ENCODE measurements at places on chromosomes 3 and 15.
A peak's percentile ranks its signal among the peaks of the same experiment; 100 is the strongest.

DNA sequence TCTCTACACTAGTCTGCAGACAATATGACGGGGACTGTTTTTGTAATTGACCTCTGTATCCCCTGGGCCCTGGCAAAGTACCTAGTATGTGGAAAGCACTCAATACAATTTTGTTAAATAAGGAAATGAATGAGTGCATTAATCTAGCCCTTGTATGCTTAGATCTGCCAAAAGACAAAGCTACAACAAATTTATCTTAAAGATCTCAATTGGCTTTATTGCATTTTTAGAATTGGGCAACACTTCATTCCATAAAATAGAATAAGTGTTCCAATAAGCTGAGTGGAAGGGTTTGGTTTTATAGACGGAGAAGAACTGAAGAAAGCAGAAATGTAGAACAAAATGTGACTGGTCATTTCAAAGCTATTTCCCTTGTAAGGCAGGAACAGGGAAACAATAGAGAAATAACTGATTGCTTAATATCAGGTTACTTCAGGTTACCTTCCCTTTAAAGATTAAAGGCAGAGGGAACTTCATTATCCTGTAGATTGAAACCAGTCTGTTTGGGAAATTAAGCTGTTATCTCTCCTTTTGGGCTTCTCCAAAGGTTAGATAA lies 108.3 kb upstream of the MME start:
- DNase-seq = no peak

DNA sequence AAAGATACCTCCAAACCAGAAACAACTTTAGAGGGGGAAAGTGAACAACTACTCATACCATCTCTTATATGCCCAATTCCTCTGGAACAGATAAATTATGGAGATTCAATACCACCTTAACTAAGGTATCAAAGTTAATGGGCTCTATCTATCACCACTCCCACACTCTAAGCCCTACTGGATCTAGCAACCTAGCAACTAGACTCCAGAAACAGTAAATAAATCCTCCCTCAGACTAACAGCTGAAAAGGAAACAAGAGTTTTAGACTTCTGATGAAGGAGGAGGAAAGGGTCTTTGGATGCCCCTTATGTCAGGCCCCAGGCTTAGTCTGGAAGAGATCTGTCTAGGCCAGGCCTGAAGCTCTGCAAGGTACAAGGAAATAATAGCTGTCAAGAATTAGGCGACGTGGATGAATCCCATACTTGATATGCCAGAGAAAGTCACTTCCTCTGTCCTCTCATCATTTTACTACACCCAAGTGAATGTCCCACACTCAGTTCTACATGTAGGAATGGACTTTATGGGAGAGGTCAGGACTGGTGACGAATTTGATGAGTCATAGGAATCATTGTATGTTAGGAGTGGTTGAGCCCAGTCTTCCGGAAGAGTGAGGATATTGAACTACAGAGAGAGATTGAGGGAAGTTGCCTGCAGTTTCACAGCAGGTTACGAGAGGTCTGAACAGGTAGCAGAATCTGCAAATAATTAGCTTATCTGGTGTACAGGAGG lies 113.8 kb downstream of the AKAP13 start:
- no peak for DNase-seq

DNA sequence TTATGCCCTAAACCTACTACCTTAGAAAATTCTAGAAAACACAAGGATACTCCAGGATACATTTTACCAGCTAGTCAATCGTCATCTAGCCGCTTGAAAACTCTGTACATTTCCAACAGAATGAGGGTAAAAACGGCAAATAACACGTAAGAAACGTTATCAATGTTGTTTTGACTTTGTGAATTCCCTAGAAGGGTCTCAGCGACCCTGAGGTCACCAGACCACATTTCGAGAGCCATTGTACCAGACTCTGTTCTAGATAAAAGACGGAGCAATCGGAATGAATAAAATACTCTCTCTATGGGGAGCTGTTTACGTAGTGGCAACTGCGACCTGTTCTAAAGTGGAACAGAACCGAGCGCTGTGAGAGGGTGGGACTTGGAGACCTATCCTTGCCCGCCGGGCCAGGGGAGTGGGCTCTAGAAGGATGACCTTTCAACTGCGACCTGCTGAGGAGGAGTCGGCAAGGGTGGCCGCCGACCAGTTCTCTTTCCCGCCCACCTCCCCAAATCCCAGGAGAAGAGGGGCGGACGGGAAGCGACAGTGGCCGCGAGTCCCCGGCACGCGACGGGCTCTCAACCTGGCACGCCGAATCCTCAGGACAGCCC lies 778 bp upstream of the AP4E1 start:
- peak; percentile 23 for DNase-seq

DNA sequence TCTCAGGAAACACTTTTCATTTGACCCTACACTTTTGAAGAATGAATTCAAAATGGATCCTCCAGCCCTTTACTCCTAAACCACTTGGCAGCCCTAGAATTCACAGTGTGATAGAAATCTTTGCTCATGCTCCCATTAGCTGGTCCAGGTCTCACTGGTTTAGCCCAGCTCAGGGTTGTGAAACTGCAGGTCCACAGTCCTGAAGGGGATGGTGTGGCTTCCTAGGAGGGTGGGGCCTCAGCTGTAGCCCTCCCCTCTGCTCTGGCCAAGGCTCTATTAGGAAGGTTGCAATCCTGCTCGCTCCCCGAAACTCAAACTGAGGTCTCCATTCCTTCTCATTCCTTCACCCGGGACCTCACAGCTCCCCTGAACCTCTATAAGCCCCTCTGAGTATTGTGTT lies 21.6 kb upstream of the TICRR start:
- DNase-seq = no peak

DNA sequence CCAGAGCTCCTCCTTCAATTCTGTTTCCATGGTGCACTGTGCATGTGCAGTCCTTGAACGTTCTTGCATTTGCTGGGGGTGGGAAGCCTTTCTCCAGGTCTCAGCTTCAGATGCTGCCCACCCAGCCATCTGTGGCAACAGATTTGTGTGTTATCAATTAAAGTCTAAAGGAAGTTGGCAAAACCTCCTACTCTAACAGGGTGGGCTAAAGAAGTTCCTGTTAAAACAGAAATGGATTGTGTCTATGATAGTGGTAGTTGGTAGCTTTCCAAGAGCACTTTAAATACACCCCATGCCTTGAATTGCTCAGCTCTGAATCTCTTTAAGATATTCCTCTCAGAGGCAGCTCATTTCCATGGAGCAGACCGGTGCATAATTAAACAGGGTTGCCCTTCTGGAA lies 488.0 kb upstream of the SUCLG2 start:
- DNase-seq = no peak

GRCh38 chr3:46065750-46066256 lies 38.5 kb upstream of the XCR1 start:
- no peak for DNase-seq

- DNase-seq = no peak
Measured at GRCh38 chr3:128395046-128395445, 71.6 kb downstream of the DNAJB8 start.

DNA sequence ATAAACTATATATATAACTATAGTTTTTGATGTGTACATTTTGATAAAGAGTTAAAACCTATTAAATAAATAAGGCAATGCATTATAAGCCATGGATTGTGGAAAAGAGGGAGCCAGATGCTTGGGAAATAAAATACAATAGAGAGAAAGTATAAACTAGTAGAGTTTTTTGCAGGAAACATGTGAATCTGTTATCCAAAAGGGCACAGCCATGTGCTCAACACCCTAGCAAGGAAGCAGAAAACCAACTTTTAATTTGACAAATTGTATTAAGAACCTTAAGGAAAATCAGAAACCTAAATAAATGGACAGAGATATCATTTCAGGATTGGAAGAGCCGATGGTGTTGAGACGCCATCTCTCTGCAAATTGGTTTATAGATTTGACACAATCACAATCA lies 63.5 kb downstream of the ITGB5 start:
- DNase-seq = no peak

DNA sequence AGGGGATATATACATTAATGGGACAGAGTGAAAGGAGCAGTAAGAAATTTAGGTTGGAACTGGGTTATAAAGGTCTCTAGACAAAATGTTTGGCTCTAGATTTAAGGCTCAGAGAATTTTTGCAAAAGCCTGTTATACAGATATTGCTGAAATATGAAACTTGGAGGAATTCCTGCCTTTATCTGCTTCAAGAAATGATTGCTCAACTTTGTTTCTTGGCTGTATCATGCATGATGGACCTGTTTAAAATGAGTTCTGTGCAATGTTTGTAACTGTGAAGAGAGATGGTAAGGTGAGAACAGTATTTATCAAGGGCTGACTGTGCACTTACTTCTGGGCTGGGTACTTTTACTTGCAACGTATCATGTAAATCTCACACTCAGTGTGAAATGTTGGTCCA lies 3.3 kb downstream of the CRYBG3 start:
- no peak for DNase-seq

DNA sequence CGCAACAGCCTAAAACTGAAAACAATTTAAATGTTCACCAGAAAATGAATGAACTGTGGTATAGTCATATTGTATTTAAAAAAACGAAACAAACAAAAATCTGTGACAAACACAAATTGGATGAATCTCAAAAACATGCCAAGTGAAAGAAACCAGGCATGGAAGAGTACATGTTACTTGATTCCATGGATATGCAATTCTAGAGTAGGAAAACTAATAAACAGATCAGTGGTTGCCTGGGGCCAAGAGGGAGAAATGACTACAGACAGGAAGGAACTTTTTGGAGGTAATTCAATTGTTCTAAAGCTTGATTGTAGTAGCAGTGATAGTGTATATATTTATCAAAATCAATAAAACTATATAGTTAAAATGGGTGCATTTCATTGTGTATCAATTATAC lies 16.8 kb downstream of the UBE3A start:
- no peak for DNase-seq

- DNase-seq = no peak
Measured at GRCh38 chr3:69855436-69856162, 116.3 kb downstream of the MITF start.
